Activated naive CD4-positive, alpha-beta T cell treated with anti-CD3 and anti-CD28 coated beads for 36 hours (primary cell): ENCODE measurements at places on chromosomes 4 and X.

- no peak for DNase-seq
These were observed 12.6 kb downstream of the TENT5D start for GRCh38 chrX:80432863-80433262.

- no peak for DNase-seq
These were observed 14.1 kb upstream of the SMIM43 start for GRCh38 chr4:121778991-121779628.

DNA sequence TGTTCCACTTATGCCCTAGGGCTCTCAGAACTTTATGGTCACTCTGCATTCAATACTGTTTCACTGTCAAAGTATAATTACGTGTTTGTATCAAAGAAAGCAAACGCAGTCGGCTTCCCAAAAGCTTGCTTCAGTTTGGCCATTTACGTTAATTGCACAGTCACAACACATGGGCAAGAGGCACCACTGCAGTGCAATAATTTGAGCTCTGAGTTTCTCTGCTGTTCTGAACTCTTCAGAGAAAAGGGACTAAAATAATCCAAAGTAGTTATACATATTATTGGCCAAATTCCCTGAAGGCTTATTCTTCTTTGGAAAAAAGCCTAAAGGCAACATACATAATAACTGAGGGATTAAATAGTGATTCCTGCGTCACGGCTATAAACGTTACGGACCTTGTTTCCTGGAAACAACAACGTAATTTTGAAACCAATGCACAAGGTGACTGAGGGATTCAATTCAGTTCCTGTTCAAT is 51.3 kb downstream of the RNF150 start:
- DNase-seq = no peak

- no peak for DNase-seq
These were observed 38.6 kb upstream of the CEP135 start for GRCh38 chr4:55910140-55910539.

DNA sequence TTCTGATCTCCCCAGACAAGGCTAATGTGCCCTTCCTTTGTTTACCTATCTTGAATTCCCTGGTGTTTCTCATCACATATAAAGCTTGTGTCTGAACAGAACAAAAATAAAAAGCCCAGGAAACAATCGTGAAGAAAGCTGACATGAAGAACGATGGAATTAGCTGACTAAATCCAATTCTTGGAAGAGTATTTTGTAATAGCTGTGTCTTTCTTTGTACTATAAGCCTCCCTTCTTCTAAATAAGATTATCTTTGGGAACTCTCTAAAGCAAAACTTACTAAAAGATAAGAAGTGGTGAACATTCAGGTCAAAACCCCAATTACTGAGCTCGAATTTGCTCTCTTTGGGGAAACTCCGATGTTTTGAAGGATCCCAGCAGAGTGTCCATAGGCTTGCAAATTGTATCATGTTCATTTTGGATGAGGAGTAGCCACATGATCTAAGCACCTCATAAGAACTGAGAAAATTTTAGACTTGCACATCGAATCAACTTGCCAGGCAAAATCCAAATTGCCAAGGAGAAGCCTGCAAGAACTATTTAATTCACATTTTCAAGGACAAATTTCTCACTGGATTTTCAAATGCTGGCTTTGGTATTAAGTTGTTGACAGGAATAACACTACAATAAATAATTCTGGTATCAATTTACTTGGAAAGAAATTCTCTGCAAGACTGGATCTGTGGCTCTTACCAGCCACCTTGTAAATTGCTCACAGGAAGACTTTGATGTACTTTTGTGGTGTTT is 106.2 kb downstream of the LNX1 start:
- no peak for DNase-seq

DNA sequence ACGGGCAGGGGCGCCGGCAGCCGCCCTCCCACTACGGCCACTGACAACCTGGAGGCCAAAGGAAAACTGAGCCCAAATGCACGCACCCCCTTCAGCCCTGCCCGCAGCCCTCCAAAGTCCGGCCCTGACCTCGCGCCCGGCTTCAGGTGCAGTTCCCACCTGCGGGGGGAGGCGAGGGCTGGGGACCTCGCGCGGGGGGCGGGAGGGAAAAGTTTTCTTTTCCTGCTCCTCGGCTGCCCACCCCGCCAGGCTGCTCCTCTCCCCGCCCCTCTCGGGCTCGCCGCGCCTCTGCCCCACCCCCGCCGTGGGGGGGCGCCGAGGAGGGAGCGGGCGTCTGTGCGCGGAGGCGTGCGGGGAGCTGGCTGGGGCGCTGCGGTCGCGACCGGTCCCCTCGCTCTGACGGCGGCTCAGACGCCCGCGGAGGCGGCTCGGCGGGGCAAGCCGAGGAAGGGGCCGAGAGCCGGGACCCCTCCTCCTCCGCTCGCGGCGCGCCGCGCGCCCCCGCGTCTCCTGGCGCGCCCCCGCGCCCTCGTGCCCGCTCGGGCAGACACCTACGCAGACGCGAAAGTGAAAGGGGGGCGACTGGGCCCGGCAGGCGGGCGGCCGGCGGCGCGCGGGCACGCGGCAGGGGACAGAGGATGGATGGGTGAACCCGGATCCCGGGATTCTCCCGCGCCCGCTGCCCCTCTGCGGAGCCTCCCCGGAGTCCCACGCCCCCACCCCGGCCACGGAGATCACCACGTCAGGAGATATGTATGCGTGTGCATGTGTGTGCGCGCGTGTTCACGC is 3.1 kb upstream of the NR3C2 start:
- DNase-seq = peak; percentile 58

DNA sequence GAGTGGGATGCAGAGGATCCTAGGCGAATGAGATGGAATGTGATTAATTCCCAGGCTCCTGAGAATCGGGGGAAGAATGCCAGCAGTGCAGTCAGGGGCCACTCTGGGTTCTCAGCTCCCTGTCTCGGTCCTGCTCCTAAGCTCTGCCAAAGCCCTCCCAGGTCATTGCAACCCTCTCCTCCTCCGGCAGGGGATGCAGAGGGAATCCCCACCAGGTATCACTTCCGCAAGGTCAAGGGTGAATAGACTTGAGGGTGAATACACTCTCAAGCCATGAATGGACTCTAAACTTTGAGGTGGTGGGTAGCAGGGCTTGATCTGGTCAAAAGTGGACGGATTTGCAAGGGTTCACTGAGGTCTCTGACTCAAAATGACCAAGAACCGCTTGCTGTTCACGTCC is 139.3 kb upstream of the MXRA5 start:
- no peak for DNase-seq

DNA sequence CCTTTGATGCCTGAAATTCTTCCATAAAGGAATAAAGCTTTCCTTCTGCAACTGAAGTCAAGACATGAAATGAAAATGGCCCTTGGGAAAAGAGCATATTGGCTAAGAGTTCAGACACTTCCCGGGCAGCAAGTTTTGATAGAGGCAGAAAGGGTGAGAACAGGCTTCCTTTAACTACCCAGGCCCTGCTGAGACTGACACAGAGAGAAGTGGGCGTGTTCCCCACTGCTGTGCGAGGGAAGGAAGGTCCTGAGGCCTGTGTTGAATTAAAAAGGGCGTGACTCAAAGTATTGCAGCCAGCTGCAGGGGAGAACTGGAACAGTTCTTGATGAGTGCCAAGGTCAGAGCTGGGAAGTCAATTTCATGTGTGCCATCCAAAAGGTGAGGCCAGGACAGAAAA is 33.9 kb upstream of the ADGRG2 start:
- no peak for DNase-seq

GRCh38 chr4:83115656-83116285 is 1.2 kb upstream of the PLAC8 start:
- no peak for DNase-seq

DNA sequence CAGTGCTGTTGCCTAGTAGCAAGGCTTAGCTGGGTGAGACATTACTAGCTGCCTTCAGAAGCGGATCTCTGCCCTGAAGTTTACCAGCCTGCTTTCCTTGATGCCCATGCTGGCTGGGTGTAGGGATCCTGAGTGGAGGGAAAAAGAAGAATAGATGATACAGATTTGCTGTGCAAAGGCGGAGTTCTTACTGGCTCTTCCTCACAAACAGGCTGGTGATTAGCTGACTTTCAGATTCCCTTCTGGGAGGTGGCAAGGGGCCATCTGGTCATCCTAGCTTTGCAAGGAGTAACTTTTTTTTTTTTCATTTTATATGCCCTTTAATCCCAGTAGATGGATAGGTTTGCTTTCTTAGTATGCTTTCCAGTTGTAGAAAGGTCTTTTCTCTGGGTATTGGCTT is 44.8 kb downstream of the SMARCA5 start:
- no peak for DNase-seq

- DNase-seq = peak; percentile 12
These were observed 600 bp downstream of the BEX4 start for GRCh38 chrX:103215425-103215991.

GRCh38 chr4:134324179-134324578 is 122.6 kb upstream of the PABPC4L start:
- DNase-seq = no peak

DNA sequence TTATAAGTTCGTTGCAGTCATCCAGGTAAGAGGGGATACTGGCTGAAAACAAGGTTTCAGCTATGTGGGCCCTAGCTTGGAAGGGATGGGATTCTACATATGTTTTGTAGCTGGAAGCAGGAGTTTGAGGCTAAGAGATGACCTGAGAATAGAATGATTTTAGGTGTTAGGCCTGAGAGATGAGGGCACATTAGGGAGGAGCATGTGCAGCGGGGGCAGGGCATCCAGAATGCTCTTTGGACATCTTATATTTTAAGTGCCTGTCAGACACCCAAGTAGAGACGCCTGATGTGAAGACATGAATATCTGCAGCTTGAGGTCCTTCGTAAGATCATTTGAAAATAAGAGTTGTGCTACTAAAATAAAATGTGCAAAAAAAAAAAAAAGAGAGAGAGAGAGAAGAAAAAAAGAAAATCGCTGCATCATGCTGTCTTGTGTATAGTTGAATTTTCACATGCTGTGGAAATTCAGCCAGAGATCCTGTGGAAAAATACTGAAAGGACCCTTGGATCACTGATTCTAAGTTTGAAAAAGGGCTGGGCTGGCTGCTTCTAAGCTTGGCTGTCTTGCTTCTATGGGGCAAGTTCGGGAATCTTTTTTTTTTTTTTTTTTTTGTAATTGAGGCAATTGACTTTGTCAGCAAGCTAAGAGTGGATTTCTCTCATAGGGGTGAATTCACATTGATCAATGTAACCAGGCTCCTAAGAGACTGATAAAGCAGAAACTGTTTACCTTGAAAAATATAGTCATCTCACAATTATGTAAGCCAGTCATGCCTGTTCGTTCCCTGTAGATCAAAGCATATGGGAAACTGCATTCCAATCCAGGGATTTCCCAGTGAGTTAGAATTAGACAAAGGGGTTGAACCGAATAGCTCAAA is 341.0 kb upstream of the GATB start:
- no peak for DNase-seq

GRCh38 chr4:58214376-58214775 is 1104.2 kb upstream of the IGFBP7 start:
- no peak for DNase-seq

DNA sequence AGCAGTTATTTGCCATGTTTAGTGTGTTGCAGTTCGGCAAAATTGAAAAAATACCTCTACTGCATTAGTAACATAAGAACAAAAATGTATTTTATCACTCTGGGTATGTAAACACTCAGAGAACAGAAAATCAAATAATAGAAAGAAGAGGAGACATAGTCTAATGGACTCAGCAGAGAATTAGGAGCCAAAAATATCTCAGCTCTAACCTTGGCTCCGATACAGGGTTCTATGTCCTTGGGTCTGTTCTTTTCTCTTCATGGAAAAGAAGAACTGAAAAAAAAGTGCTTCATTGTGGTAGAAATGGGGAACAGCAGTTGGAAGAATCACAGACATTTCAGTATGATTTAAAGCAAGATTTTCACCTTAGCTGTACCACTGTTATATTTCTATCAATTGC is 240.5 kb upstream of the CXXC4 start:
- no peak for DNase-seq
